Cardiac septum (tissue), 1 donor: ENCODE measurements at places on chromosomes 13 and 19.

GRCh38 chr19:29983568-29983967 is 41.5 kb downstream of the URI1 start:
- no peak for DNase-seq

DNA sequence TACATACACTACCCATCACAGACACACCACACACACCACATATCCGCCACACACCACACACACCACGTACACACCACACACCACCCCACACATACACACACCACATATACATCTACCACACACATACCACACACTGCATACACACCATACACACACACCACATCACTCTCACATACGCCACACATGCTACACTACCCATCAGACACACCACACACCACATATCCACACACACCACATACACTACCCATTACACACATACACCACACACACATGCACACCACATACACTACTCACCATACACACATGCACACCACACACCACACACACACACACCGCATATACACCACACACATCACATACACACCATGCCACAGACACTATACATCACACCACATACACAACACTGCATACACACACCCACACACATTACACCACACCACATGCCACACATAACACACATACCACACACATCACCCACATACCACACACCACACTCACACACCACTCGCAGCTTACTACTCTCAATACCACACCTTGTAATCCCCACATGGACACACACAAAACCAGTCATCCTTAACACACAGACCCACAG is 9.5 kb downstream of the ERFL start:
- DNase-seq = no peak

GRCh38 chr13:38564256-38565150 is 122.4 kb upstream of the FREM2 start:
- no peak for DNase-seq

GRCh38 chr19:39890755-39891551 is 43.5 kb downstream of the FCGBP start:
- DNase-seq = no peak

- DNase-seq = peak; percentile 84
Observed at GRCh38 chr19:46732966-46733689, 12.7 kb upstream of the FKRP start.

- DNase-seq = peak; percentile 92
Observed at GRCh38 chr19:41575998-41576397, at the start of gene CEACAM21. Gene CEACAM21, plus strand, starts transcription at chr19:41576166. Its CDS starts 109 bp downstream, at chr19:41576275.

GRCh38 chr19:42850981-42851717 is 28.4 kb downstream of the PSG1 start:
- DNase-seq = no peak

- DNase-seq = no peak
Observed at GRCh38 chr13:106302843-106303242, 232.6 kb downstream of the EFNB2 start.

GRCh38 chr19:51702825-51703574 is 9.9 kb downstream of the SPACA6 start:
- no peak for DNase-seq

- no peak for DNase-seq
Observed at GRCh38 chr13:39362652-39363381, 240.2 kb downstream of the LHFPL6 start.
